ENCODE measurements at places on chromosomes 16 and 17.

- no peak for DNase-seq
Observed at GRCh38 chr17:75096082-75096625, 8.4 kb downstream of the SLC16A5 start.

DNA sequence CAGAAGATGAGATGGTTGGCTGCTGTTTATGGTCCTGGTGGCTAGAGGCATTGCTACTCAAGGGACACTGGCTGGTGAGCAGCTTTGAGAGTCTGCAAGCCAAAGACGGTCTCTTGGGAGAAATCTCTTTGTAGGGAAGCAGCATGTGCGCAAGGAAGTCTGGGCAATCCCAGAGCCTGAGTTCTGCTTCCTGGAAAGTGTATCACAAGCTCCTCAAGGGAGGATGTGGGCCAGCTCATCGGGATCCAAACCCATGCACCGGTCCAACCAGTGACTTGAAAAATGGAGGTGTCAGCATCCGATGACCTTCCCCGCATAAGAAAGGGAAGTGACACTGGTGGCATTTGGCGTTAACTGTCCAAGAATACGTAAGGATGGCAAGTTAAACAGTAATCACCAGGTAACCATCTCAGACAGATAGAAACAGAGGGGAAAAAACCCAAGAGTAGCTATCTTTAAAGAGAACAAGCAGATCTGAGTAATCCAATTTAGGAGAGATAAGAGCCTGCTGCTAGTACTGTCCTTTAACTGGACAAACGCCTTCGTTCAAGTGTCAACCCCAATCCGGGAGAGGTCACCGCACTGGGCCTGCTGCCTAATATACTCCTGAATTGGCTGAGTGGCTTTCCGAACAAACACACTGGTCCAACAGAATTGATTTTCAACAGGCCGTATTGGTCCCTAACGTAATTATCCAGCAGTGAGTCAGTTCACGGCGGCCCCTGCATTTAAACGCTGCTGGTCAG is 303.0 kb upstream of the ZFHX3 start:
- no peak for DNase-seq

DNA sequence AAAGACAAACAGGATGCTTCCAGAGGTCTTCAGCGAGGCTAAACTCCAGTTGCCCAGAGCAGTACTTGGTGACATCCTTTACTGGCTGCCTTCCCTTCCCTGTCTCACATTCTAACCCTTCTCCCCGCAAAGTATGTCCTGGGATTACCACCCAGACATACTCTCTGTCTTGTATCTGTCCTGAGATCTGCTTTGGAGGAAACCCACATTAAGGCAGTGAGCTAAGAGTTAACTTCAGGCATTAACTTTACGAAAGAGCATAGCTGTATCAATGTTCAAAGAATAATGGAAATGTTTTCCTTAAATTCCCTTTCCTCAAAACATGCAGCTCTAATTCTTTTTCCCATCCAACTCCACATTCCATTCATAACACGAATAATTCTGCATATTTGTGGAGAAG is 385.2 kb downstream of the NPIPA8 start:
- no peak for DNase-seq

DNA sequence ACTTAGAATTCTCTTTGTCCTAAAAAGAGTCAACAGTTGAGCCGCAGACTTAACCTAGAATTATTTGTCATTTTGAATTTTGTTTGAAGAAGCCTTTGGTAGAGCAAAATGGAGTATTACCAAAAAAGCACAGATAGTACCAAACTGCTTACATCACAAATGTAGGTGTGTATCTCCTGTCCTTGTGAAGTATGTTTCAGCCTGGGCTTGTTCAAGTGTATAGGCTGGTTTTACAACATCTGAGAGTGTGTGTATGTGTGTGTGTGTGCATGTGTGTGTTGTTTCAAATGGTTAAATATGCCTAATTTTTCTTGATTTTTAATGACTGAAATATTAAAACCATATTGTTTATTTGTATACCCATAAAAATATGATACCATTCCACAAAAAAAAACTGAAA is 188.7 kb upstream of the AXIN2 start:
- DNase-seq = no peak

DNA sequence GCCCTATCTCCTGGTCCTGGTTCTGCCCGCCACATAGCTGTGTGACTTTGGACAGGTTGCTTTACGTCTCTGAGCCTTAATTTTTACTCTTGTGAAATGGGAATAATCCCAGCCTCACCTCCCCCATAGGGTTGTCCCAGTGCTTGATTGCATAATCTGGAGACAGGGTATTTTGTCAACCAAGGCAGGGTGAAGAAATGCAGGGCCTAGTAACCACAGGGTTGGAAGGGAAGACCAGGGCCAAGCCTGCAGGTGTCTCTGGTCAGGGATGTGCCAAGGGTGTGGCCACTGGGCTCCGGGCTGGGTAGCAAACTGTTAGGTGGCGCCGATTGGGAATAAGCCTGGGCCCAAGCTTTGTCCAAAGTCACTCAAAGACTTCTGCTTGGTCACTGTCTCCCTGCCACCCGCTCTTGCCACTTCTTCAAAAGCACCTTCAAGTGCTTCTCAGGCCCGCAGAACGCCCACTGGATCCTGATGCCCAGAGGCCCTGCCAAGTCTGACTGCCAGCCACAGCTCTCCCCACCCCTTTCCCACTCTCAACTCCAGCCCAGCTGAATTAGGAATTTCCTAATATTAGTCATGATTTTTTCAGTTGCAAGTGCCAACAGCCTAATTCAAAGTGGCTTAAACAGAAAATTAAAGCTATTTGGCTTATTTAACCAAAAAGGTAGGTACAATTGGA is 20.6 kb upstream of the COL1A1 start:
- no peak for DNase-seq

- DNase-seq = no peak
Observed at GRCh38 chr16:51141541-51141940, 9.5 kb downstream of the SALL1 start.

DNA sequence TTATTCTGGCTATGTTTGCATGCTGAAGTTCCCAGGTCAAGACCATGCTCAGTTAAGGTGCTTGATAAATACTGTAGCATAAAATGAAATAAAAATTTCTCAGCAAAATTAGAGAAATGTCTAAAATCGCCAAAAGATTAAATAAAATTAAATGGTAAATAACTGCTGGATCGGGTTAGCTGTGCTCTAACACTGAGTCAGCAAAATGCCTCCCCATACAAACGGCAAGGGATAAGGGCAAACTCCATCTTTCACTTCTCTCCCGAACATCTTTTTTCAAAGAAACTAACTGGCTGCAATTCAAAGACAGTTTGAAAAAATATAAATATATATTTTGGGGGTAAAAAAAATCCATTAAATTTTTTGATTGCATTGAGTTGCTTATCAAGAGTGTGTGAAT is 162.2 kb upstream of the ZFHX3 start:
- no peak for DNase-seq

All from stimulated activated CD8-positive, alpha-beta memory T cell treated with anti-CD3 and anti-CD28 coated beads, Interleukin-7, amount 100 ng/mL, for 4 hours (primary cell).